ENCODE measurements at places on chromosomes 1 and 21.

DNA sequence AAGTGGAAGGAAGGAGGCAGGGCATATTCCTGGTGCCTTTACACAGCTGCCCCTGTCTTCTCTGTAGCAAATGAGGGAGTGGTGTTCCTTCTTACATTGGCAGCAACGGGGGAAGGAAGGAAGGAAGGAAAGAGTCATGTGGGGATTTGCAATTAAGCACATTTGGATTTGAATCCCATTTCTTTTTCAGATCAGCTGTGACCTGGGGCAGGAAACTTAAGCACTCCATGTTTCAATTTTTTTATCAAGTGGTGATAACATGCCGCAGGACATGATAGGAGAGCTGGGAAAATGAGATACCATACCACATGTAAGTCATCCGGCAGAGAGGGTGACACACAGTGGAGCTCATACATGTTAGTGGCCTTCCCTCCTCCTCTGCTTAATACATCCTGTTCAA lies 186.8 kb downstream of the APP start:
- DNase-seq, result no peak

GRCh38 chr21:43859747-43860214 lies 5.2 kb upstream of the AGPAT3 start:
- no peak for DNase-seq

DNA sequence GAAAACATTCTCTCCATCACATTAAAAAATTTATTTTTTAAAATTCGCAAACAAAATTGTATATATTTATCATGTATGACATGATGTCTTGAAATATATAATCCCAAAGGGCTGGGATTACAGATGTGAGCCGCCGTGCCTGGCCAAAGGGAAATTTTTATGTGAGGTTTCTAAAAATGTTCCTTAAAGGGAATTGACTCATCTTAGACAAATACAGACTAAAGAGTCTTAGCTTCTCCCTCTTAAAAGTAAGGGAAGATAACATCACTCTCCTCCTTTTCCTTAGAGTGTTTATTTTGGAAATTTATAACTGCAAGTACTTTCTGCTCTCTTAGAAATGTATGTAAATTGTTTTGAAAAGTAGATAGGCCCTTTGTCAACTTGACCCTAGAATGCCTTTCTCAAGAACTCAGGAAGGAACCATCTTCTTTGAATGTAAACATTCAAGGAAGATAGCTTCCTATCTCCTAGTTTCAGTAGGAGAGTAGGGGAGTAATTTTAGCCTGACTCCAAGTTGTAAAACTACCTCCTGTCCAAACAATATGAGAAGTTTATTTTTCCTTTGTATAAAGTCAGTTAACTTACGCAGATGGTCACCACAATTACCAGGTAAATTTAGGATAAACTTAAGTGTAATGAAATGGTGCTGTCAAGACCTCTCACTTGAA lies 59.5 kb downstream of the C21orf91 start:
- DNase-seq, result no peak

GRCh38 chr1:36306210-36306901 lies at the start of gene SH3D21:
TSS of gene SH3D21 (plus strand) at chr1:36306368. CDS start at chr1:36306421, 53 bp downstream.
- no peak for DNase-seq

DNA sequence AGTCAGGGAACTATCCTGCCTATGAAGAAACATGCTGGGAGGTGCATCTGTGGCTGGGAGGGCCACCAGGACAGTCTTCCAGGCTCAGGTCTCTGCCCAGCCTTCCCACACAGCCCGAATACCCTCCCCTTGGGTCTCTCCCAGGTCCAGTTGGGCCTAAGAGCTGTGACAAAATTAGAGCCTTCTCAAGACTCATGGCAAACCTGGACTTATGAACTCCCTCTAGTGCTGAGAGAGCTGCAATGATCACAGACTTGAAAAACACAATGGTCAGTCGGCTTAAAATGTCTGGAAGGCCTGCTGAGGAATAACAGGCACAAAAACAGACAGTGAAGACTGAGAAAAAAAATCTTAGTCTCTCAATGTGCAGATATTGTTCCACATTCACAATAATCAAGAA lies 325.1 kb downstream of the BRINP2 start:
- DNase-seq, result no peak

DNA sequence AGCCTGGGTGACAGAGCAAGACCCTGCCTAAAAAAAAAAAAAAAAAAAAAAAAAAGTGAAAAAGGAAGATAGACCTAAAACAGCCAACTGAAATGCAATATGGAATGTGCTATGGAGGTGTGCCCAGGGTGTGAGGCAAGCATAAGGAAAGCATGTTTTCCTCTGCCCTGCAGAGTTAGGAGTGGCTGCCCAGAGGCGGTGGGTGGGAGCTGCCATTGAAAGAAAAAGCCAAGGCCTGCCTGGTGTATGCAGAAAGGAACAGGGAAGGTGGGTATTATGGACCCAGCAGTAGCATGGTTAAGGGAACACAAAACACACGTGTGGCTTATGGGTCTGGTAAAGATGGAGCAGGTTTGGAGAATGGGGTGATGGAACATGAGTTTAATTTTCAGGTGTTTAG lies 8.9 kb downstream of the CD244 start:
- no peak for DNase-seq

- DNase-seq, result no peak
Observed at GRCh38 chr1:24052220-24052619, 59.7 kb downstream of the MYOM3 start.

- DNase-seq, result no peak
Observed at GRCh38 chr1:89732643-89733222, 88.1 kb upstream of the LRRC8D start.

- DNase-seq, result no peak
Observed at GRCh38 chr1:26537951-26538352, 8.4 kb downstream of the RPS6KA1 start.

DNA sequence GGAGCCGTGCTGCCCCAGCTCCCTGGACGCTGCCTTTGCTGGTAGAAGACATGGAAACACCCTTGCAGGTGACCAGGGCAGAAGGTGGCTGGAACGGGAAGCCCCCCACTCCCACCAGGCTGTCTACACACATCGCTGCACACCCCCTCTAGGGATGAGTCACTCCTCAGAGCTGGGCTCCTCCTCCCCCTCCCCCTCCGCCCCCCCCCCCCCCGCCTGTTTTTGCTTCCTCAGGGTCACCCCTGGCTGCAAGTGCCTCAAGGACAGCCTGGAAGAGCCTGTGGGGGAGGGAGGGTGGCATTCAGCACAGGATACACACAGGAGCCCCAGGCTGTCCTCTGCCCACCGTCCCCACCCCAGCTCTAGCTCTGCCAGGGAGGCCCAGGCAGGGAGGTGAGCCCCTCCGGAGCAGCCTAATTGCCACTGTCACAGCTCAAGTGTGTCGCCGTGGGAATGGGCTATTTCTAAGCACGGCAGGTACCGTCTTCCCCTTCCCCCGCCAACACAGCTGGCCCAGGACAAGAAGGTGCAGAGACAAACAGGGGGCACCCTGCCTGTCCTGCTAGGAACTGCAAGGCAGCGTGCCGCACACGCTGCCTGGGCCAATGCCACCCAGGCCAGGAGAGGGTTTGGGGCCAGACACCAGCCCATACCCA lies 2.5 kb downstream of the FNDC10 start:
- no peak for DNase-seq

- DNase-seq, result no peak
Observed at GRCh38 chr1:190809312-190809711, 331.6 kb upstream of the BRINP3 start.

GRCh38 chr1:108841703-108842102 lies 15.2 kb downstream of the AKNAD1 start:
- DNase-seq, result no peak
